ENCODE measurements at places on chromosomes 3 and 15.

- DNase-seq: no peak
Measured at GRCh38 chr3:1232276-1232675, 139.5 kb downstream of the CNTN6 start.

GRCh38 chr3:119187266-119187665 lies 13.9 kb downstream of the UPK1B start:
- peak; percentile 74 for DNase-seq

DNA sequence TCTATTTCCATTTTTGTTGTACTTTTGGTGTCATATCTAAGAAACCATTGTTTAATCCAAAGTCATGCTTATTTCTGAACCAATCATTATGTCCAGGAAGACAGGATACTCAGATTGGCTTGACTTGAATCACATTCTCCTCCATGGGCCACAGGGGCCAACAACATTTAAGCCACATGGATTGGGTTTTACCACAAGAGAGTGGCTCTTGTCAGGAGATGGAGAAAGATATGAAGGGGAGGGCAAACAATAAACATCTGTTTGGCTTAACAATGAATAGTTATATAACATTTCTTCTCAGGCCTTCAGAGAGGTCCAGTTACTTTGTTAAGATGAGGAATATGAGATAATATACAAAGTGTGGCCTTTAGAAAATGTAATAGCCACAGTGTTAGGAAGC lies 44.6 kb downstream of the GXYLT2 start:
- DNase-seq: no peak

- no peak for DNase-seq
Measured at GRCh38 chr3:197249542-197249941, 48.9 kb downstream of the DLG1 start.

- DNase-seq: no peak
Measured at GRCh38 chr15:42804739-42805138, 67.8 kb upstream of the CDAN1 start.

GRCh38 chr15:91537856-91538255 lies 315.7 kb upstream of the SLCO3A1 start:
- DNase-seq: no peak

DNA sequence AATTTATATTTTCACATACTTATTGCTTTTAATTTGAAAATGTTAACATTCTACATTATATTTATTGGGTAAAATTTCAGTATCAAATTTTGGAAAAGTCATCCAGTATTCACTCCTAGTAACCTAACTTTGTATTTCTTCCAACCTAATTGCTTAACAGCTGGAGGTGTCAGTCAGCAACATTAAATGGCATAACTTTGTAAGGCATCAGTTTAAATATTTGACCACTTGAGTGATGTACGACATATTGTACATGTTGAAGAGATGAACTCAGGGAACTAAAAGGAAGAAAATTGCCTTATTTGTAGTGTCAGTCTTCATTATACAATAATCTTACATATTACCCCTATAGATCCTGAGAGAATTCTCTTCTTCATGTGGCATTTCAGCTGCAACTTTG lies 326.8 kb downstream of the NAALADL2 start:
- DNase-seq: no peak

DNA sequence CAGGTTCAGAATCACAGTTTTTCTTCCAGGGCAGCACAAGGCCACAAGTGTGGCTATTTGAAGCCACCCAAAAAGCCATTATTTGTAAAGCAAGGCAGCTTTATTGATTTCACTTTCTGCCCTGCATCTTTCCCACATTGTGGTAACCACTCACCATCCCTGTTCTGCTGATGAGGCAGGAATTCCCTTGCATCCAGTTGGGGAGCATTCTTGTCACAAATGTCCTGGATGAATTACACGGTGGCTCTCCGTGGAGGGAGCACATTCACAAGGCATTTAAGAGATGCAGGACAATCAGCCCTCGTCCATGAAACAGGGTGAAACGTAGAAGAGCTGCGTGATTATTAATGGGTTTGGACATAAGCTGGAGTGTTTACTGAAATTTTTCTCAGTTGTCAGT lies 111.2 kb downstream of the APBA2 start:
- no peak for DNase-seq

- no peak for DNase-seq
Measured at GRCh38 chr3:53287131-53287629, 31.4 kb upstream of the TKT start.

- no peak for DNase-seq
Measured at GRCh38 chr3:71127052-71127831, 456.3 kb downstream of the FOXP1 start.

- DNase-seq: no peak
Measured at GRCh38 chr3:25362118-25362517, 65.9 kb upstream of the RARB start.

- DNase-seq: peak; percentile 97
Measured at GRCh38 chr3:171459942-171460724, at the start of gene TNIK. TNIK (minus strand) TSS chr3:171460405; CDS start chr3:171460063, 342 bp downstream.

GRCh38 chr3:89783341-89783927 lies 676.0 kb downstream of the EPHA3 start:
- DNase-seq: no peak

- no peak for DNase-seq
Measured at GRCh38 chr15:63061975-63062374, 19.4 kb downstream of the TPM1 start.

- no peak for DNase-seq
Measured at GRCh38 chr3:10162185-10162584, 2.5 kb upstream of the IRAK2 start.

DNA sequence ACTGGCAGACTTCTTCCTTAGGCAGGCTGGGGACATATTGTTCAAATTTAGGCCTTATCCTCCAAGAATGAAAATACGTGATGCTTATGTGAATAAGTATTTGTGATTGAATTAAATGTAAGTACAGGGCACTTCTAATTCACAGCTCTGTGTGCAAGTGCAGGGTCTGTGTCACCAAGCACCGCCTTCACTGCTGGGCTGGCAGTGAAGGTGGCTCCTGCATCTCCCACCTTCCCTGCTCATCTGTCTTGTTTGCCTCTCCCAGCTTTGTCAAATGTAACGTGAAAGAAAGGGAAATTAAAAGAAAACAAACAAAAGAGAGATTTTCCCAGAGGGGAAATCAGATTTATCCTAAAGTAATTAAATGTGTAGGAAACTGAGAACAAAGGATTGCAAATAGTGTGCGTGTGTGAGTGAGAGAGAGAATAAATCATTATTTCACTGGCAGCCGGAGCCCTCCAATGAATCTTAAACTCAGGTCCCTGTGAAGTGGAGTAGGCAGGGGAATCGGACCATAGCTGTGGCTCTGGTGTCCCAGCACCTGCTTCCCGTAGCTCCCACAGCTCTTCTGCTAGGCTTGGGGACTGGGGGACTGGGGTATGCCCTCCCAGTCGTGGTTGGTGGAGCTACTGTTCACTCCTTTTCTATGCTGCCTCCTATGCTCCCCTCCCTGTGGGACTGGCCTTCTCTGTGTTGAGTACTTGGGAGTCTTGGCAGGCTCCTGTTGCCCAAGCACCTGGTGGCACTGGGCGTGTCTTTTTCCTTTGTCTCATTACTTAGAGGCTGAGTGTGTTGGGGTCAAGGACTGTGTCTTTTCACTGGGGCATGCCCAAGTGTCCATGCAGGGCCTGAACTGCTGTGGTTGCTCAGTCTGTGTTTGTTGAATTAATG lies 222.2 kb downstream of the EPHB1 start:
- peak; percentile 86 for DNase-seq

DNA sequence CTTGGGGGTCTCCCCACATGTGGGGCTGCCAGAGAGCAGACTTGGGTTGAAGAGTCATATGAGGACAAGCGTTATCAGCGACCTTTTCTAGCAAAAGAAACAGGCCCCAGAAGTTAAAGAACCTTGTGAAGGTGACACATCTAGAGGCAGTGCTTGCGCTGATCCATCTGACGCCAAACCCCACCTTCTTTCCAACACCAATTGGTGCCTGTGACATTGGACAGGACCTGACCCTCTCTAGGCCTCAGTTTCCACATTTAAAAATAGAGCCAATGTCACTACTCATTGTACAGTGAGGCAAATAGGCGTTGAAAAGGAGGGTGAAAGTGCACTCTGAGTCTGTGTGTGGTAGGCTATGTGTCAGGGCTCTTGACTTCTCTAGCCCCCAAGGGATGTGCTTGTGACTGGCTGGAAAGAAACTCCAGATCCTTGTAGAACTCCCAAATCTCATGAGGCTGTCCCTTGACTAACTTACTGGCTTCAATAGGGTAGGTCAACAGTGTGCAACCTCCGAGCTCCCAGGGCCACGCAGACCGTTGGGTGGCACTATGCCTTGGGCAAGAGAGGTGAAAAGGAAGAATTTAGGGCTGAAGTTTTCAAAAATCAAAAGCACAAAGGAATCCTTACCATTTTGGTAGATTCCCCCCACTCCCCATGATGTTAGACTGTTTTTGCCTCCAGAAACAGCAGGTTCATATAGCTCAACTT lies 666 bp upstream of the FAM219B start:
- no peak for DNase-seq

GRCh38 chr15:45794304-45794703 lies 159.5 kb downstream of the SQOR start:
- DNase-seq: no peak

- DNase-seq: no peak
Measured at GRCh38 chr3:188194332-188194731, 40.4 kb downstream of the LPP start.

DNA sequence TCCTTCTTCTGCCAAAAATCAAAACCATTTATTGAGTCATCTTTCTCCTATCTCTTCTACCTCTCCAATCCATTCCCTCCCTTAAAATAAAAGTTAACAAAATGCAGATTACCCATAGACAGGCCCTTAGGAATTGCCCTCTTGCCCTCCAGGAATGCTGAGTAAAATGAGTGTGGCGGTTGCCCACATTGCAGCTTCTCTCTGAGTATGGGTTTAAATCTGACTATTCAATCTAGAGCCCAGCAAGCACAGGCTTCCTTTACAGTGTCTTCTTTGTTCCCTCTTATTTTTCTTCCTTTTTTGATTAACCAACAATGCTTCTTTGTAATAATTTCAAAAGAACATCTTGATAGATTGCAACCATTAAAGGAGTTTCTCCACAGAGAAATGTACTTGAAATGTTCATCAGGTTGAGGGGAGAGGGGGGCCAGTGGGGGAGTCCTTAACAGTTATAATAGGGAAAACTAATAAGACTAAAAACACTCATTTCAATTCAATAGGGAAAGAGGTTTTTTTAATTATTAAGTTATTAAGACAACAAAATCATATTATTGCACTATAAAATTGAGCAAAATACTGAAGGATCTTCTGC lies 135.3 kb upstream of the LMCD1 start:
- no peak for DNase-seq

DNA sequence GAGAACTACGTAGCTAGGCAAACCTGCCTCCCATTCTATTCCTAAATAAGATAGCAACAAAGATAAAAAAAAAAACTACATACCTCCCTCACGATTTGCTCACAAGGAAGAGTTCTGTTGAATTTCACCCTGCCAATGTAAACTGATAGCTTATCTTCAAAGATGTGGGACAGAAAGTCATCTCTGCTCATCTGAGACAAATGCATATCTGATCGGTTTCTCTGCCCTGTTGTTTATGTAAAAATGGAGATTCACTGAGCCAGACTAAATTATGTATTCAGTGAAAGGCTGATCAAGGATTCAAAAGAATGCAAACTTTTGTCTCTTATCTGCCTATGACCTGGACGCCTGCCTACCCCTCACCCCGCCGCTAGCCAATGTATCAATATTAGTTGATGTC lies 11.2 kb downstream of the PYGO1 start:
- DNase-seq: no peak

GRCh38 chr3:172516318-172517214 lies 6.7 kb downstream of the TNFSF10 start:
- DNase-seq: no peak

GRCh38 chr3:129003578-129004112 lies 2.5 kb downstream of the EFCC1 start:
- no peak for DNase-seq

GRCh38 chr15:73334086-73334485 lies 34.7 kb downstream of the HCN4 start:
- DNase-seq: no peak

DNA sequence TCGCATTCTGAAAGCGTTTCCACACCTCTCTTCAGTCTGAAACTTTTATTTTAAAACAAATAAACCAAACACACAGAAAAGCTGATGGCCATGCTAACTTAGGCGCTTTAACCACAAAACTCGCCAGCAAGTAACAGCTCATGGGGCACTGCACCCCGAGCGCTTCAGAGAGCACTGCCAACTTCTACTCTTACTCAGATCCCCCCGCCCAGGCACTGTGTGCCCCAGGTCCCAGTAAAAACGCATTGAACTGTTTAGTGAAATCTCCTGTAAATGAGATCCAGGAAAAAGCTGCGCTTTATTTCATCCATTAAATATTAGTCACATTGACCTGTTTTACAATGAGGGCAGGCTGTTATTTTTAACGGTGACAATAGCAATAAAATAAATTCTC lies 99.7 kb downstream of the LRIG1 start:
- no peak for DNase-seq

GRCh38 chr15:55673287-55673686 lies 69.7 kb downstream of the PRTG start:
- no peak for DNase-seq

- no peak for DNase-seq
Measured at GRCh38 chr3:182650568-182651128, 142.7 kb upstream of the ATP11B start.

DNA sequence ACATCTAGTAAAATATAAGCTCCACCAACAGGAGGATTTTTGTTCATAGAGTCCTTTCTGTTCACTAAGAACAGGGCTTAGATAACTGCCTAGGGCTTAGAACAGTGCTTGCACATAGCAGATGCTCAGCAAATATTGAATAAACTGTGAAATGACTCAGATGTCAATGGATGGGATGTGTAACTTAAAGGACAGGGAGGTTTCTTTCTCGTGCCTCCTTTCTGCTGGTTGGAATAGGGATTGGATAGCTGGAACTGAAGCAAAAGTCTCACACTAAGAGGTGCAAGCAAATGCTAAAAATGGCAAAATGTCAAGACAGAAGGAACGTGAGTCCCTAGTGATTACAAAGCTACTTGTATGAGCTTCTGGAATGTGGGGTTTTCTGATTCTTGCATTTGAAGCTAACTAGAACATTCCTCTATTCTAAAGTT lies 392.8 kb upstream of the WNT5A start:
- DNase-seq: peak; percentile 70

DNA sequence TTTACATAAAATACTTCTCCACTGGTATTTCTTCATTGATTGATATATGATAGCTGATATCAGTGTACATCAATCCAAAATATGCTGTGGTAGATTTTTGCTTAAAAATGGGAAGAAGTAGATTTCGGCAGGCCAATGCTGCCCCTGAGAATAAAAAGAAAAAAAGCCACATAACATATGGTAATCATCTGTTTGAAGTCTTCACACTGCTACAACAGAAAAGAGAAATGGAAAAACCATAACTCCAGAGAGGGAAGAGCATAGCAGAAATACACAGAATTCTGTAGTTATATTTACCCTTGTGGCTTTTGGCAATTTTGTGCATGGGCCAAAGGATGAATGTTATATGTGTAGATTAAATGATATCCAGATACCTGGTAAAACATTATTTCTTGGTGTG lies 143.1 kb upstream of the KCNMB2 start:
- no peak for DNase-seq

GRCh38 chr15:72207558-72208085 lies 10.0 kb upstream of the GRAMD2A start:
- no peak for DNase-seq

- DNase-seq: peak; percentile 74
Measured at GRCh38 chr3:43370293-43370980, 84.1 kb downstream of the SNRK start.

Measured in esophagus muscularis mucosa (tissue), 4 donors.